Breast epithelium (tissue), 4 donors: ENCODE measurements at places on chromosomes 7 and 10. TPM values are rescaled to one million over a fixed set of nuclear protein-coding genes. Genes with fewer than 3 reads are reported as not detected.

Gene IDI2
- total RNA-seq = not detected

Gene TMEM213
- total RNA-seq = not detected

Gene LDB3
- total RNA-seq = 2.9 TPM

Gene MBLAC1
- total RNA-seq = 4.5 TPM

Gene CNTNAP2
- total RNA-seq = 0.29 TPM

Gene DNAJC12
- 49.8 TPM for total RNA-seq

Gene CCL24
- not detected for total RNA-seq

Gene LRIT2
- not detected for total RNA-seq

Gene EN2
- not detected for total RNA-seq

Gene VSTM2A
- total RNA-seq = not detected

DNA sequence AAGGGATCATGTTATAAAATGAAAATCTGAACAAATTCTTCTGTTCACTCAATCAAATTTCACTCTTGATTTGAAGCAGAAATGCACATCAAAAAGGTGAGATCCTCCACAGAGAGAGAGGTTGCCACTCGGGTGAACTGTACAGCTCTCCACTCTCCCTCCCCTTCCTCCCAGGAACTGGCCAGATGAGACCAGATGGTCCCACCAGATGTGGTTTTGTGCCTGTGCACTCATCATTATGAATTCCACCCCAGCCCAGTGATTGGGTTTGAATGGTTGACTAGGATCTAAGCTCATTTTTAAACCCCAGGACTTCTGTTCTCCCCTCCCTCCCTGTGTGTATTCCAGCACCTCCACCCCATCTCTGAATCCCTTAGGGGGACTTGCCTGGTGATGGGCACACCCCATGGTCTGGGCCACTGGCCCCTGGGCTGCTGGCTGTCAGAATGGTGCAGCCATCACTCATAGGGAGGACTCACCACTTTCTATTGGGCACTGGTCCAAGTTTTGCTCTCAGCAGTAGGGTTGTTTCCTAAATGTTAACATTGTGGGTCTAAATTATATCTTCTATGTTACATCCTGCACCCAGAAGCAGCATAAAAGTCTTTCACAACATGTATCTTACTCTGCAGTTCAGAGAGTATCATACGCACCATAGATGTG lies 393.1 kb downstream of the TNS3 start:
- no peak for DNase-seq
- no peak overlapping the region for H3K4me3 ChIP-seq
- no peak overlapping the region for H3K27ac ChIP-seq
- H3K4me1 ChIP-seq = no peaks in the 10 kb centered on the region
- no peaks in the 10 kb centered on the region for H3K27me3 ChIP-seq

DNA sequence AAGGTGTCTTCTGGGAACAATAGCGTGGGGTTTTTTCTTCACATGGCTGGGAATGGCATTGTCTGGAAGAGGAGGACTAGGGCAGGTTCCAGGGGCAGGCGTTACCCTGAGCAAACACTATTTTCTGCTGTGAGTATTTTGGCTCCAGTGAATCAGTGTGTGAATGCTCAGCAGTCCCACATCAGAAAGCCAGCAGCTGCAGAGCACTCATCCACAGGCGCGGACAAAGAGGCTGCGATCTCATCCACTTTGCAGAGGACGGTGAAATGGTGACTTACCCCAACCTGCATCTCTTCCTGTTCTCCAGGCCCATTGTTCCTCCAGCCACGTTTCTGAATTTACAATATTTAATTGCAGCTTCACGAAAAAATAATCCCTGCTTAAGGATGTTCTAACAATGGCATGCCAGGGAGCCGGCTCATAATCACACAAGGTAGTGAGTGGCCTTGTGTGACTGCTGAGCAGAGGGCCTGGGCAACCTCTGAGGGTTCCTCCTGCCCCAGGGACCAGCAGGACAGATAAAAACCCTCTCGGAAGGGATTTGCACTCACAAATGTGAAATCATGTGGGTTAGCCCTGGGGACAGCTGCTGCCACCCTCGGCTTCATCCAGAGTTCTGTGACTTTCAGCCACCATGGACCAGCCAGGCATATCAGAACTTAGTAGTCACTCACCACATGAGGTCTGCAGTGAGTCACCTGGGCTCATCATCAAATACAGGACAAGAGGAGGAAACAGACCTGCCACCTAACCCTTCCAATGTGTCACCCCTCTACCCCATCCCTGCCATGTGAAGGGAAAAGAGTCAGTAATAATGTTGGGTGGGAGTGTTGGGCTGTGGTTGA lies 65.0 kb upstream of the EN2 start:
- no peaks in the 10 kb centered on the region for H3K27me3 ChIP-seq
- no peak overlapping the region for H3K4me3 ChIP-seq
- no peaks in the 10 kb centered on the region for H3K4me1 ChIP-seq
- no peaks in the 10 kb centered on the region for H3K36me3 ChIP-seq

- H3K27me3 ChIP-seq = no peaks in the 10 kb centered on the region
- H3K36me3 ChIP-seq = no peaks in the 10 kb centered on the region
- H3K4me3 ChIP-seq = no peak overlapping the region
These were observed 179.5 kb downstream of the DNAH11 start for GRCh38 chr7:21722371-21722770.

DNA sequence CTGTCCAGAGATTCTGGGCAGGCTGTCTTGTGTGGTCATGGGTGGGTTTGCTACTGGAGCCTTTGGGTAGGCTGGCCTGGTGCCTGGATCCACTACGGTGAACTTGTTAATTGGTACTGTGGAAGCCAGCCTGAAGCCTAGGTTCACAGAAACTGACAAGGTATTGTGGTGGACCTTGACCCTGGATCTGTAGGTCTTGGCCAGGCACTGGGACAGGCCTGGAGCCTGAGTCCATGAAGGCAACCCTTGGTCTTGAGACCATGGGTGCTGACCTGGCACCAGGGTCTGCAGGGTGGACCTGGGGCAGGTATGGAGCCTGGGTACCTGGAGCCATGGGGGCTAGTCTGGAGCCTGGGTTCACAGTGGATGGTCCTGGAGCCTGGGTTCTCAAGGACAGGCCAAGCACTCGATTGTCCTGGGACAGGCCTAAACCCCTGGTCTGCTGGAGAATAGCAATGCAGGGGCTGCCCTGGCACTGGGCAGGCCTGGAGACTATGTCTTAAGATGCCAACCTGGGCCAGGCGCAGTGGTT lies 85.8 kb downstream of the CCDC3 start:
- no peak for DNase-seq
- H3K4me3 ChIP-seq = no peak overlapping the region
- H3K36me3 ChIP-seq = no peaks in the 10 kb centered on the region
- no peaks in the 10 kb centered on the region for H3K27me3 ChIP-seq
- no peaks in the 10 kb centered on the region for H3K4me1 ChIP-seq

GRCh38 chr10:14616955-14617730 lies 157.6 kb downstream of the FAM107B start:
- no peaks in the 10 kb centered on the region for H3K27me3 ChIP-seq
- no peaks in the 10 kb centered on the region for H3K36me3 ChIP-seq

- H3K4me3 ChIP-seq = no peak overlapping the region
- no peak for DNase-seq
- no peaks in the 10 kb centered on the region for H3K36me3 ChIP-seq
- no peaks in the 10 kb centered on the region for H3K27me3 ChIP-seq
- H3K4me1 ChIP-seq = no peaks in the 10 kb centered on the region
These were observed 334.4 kb downstream of the ADARB2 start for GRCh38 chr10:1402816-1403507.

DNA sequence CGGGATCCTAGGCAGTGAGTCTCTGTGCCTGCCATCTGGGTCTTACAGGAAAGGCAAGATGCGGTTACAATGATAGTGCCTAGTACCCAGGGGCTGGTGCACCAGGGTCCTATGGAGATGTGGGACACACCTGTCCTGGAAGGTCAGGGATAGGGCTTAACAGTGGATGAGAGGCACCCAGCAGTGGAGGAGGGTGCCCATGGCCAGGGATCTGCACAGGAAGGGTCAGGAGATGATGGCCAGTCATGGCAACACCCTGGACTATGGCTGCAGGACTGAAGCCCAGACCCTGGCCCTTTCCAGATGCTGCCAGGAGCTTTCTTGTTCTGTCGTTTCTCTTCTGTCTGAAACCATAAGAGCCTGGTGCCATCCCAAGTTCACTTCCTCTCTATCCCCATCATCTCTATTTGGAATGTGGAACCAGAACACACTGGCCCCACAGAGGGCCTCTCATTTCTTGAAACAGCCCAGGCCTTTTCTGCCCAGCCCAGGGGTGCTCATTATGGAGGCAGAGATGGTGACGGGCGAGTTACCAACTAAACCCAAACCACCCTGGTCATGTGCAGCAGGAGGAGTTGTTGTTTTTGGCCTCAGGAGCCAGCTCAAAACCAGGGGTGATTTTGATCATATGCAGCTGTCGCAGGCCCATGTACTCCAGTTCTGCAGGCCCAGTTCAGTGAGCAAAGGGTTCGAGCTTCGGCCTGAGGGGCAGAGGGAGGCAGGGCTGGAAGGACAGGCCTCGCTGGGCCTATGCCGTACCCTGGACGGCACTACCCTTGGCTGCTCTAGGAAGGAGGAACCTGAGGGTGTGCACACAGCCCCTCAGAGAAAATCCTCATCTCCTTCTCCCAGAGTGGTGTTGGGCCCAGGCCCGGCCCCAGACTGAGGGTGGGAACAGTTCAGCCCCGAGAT lies 52.6 kb upstream of the GDF10 start:
- no peaks in the 10 kb centered on the region for H3K4me1 ChIP-seq
- no peak overlapping the region for H3K27ac ChIP-seq
- no peak for DNase-seq
- H3K27me3 ChIP-seq = no peaks in the 10 kb centered on the region
- H3K36me3 ChIP-seq = no peaks in the 10 kb centered on the region
- no peak overlapping the region for H3K4me3 ChIP-seq

- H3K4me1 ChIP-seq = peaks cover 5% of the 10 kb centered on the region
- no peak for DNase-seq
- no peaks in the 10 kb centered on the region for H3K36me3 ChIP-seq
- peak overlapping the region; percentile 55 for H3K27ac ChIP-seq
- H3K27me3 ChIP-seq = no peaks in the 10 kb centered on the region
- no peak overlapping the region for H3K4me3 ChIP-seq
These were observed 2.4 kb downstream of the NYAP1 start for GRCh38 chr7:100486111-100486636.

DNA sequence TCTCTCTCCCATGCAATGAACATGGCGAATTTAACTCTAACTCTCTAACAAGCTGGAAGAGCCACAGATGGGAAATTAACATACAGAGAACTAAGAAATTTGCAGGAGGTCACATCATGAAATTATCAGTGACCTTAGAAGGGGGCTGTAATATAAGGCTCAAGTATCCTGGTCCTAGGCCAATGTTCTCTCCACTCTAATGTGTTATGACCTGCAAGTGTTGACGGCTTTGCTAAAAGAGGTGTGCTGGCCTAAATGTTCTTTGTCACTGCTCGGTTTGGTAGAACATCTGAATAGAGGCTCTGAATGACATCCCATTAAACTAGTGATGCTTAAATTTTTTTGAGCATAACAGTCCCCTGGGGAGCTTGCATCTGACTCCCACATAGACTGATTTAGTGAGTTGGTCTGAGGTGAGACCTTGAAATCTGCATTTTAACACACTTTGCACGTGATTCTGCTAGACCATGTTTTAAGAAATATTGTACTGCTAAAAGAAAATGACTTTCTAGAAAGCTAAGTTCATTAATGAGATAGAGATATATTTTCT lies 129.3 kb downstream of the GFRA1 start:
- no peak for DNase-seq
- no peak overlapping the region for H3K27ac ChIP-seq
- no peaks in the 10 kb centered on the region for H3K36me3 ChIP-seq
- H3K4me3 ChIP-seq = no peak overlapping the region

- no peak overlapping the region for H3K27ac ChIP-seq
- H3K4me3 ChIP-seq = no peak overlapping the region
- H3K27me3 ChIP-seq = no peaks in the 10 kb centered on the region
These were observed 41.6 kb downstream of the NET1 start for GRCh38 chr10:5453749-5454489.

DNA sequence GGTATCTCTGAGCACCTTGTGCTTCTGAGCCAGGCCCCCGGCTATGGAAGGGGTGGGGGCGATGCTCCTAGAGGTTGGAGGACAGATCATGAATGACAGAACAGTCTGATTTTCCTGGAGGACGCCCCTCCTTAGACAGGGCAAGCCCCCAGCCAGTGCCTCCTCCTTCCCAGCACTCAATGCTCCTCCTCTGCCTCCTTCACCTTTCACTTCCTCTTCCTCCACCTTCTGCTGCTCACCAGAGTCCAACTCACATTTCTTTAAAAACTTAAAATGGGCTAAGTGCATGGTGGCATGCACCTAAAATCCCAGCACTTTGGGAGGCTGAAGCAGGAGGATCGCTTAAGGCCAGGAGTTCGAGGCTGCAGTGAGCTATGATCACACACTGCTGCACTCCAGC lies 71.1 kb upstream of the CUX1 start:
- H3K36me3 ChIP-seq = no peaks in the 10 kb centered on the region
- H3K27ac ChIP-seq = no peak overlapping the region
- no peak for DNase-seq
- no peaks in the 10 kb centered on the region for H3K4me1 ChIP-seq
- peaks cover 34% of the 10 kb centered on the region for H3K27me3 ChIP-seq

GRCh38 chr7:107917763-107918651 lies 27.0 kb downstream of the DLD start:
- H3K4me1 ChIP-seq = no peaks in the 10 kb centered on the region
- no peak overlapping the region for H3K27ac ChIP-seq
- H3K36me3 ChIP-seq = peaks cover 6% of the 10 kb centered on the region
- no peaks in the 10 kb centered on the region for H3K27me3 ChIP-seq
- no peak overlapping the region for H3K4me3 ChIP-seq

GRCh38 chr7:12731214-12731656 lies 43.8 kb downstream of the ARL4A start:
- H3K27me3 ChIP-seq = no peaks in the 10 kb centered on the region
- H3K36me3 ChIP-seq = no peaks in the 10 kb centered on the region
- H3K27ac ChIP-seq = no peak overlapping the region
- H3K4me1 ChIP-seq = no peaks in the 10 kb centered on the region
- DNase-seq = no peak
- no peak overlapping the region for H3K4me3 ChIP-seq

DNA sequence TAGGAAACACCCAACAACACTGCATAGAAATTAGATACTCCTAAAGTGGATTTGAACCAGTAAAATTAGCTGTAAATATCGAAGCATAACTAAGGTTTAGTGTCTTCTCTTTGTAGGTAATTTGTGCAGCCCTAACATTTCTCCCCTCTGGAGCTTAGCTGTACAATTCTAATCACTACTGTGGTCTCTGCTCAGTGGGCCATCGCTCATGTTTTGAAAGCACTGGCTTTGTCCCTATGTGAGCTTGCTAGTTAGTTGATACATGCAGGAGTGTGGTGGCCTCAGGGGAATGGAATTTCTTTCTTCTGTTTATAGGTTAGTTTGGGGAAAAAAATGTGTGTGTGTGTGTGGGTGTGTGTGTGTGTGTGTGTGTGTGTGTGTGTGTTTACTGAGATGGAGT lies 373.1 kb downstream of the DPP6 start:
- DNase-seq = no peak
- no peak overlapping the region for H3K27ac ChIP-seq
- no peaks in the 10 kb centered on the region for H3K36me3 ChIP-seq
- no peaks in the 10 kb centered on the region for H3K27me3 ChIP-seq

GRCh38 chr7:3950249-3950648 lies 649.2 kb downstream of the SDK1 start:
- no peak overlapping the region for H3K4me3 ChIP-seq
- no peak for DNase-seq
- H3K27ac ChIP-seq = no peak overlapping the region

GRCh38 chr10:74867351-74867750 lies 41.0 kb downstream of the KAT6B start:
- H3K4me1 ChIP-seq = no peaks in the 10 kb centered on the region
- no peak for DNase-seq
- H3K36me3 ChIP-seq = no peaks in the 10 kb centered on the region
- no peaks in the 10 kb centered on the region for H3K27me3 ChIP-seq

GRCh38 chr7:37730501-37730900 lies 46.9 kb downstream of the GPR141 start:
- no peak for DNase-seq
- H3K4me3 ChIP-seq = no peak overlapping the region
- H3K36me3 ChIP-seq = no peaks in the 10 kb centered on the region
- no peaks in the 10 kb centered on the region for H3K27me3 ChIP-seq
